ENCODE measurements at places on chromosomes 11 and 22.

DNA sequence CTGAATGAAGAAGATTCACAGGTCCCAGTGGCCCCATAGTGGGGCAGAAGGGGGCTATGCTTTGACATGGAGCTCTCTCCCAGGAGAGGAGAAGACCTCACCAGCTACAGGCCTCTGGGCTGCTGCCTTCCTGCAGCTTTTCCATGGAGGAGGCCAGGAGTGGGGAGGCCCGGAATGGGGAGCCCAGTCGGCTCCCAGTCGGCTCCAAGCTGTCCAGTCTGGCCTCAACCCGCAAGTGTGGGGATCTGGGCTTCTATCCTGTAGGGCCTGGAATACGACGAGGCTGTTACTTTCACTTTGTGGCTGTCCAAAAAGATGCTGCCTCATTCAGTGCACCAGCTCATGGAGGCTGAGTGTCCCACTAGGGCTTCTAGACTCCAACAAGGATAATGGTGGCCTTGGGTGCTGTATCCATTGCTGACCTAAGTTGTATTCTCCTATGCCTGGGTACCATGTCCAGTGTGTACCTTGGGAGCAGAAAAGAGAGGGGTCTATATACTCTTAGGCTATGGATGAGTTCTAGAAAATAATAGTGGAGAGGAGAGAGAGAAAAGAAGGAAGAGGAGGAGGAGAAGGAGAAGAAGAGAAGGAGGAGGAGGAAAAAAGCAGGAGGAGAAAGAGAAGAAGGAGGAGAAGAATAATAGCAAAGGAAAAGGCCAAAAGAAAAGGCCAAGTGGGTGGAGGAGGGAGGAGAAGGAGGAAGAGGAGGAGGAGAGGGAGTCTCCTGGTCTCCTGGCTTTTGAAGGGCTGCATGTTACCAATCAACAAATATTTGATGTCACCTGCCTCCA is 1.1 kb downstream of the MYO18B start:
- no peak for DNase-seq

- DNase-seq: no peak
These were observed 8.9 kb upstream of the SYT8 start for GRCh38 chr11:1825785-1826451.

- DNase-seq: no peak
These were observed 123.6 kb upstream of the MTNR1B start for GRCh38 chr11:92845805-92846204.

DNA sequence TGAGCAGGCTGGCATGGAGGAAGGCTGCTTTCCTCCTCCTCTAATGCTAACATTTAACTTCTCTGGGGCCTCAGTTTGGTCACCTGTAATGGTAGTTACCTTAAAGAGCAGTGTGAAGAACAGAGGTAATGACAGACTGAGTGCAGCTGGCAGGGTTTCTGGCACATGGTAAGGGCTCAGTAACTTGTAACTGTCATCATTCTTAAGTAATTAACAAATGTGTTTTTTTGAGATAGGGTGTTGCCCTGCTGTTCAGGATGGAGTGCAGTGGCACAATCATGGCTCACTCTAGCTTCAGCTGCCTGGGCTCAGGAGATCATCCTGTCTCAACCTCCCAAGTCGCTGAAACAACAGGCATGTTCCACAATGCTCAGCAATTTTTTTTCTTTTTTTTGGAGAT is 242.0 kb upstream of the SYN3 start:
- DNase-seq: no peak

DNA sequence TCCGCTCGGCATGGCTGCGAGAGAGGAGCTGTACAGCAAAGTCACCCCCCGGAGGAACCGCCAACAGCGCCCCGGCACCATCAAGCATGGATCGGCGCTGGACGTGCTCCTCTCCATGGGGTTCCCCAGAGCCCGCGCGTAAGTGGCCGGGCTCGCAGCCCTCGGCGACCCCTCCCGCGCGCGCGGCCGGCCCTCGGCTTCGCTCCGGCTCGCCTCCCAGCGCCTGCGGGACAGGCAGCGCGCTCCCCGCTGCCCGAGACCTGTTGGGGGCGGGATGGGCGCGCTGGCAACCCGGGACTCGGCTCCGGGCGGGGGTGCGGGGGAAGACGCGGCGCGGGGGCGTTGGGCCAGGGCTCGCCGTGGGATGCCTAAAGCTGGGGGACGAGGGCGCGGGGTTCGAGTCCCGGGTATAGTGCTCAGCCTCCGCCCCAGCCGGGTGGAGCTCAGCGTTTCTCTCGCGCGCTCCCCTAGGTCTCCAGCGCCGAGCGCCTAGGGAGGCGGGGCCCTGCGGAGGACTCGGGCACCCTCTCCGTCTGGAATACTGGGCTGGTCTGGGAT is 630 bp downstream of the UBASH3B start:
- no peak for DNase-seq

- no peak for DNase-seq
These were observed 109.3 kb upstream of the BMAL1 start for GRCh38 chr11:13168271-13168670.

DNA sequence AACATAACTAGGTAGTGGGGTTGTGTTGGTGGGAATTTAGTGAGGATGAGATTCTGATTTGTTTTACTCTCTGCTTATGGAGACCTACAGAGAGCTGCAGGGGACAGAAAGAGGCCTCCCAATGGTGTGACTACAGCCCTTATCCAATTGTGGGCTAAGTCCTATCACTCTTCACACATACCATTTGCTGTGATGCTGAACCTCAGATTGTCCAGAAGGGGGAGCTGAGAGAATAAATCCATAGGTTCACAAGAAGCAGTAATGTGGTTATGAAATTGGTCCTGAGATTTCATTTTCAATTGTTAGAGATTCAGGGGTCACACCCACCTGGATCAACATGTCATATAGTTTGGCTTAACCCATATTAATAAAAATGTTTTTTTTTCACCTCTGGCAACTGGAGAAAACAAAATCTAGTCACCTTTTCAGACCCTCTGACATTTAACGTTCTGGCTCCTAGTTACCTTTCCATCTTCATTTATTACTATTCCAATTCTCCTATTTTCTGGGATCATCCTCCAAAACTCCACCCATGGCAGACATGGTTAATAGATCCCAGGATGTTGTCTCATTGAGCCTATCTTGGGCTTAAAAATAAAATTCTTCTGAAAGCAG is 53.3 kb upstream of the PTPN5 start:
- DNase-seq: no peak

DNA sequence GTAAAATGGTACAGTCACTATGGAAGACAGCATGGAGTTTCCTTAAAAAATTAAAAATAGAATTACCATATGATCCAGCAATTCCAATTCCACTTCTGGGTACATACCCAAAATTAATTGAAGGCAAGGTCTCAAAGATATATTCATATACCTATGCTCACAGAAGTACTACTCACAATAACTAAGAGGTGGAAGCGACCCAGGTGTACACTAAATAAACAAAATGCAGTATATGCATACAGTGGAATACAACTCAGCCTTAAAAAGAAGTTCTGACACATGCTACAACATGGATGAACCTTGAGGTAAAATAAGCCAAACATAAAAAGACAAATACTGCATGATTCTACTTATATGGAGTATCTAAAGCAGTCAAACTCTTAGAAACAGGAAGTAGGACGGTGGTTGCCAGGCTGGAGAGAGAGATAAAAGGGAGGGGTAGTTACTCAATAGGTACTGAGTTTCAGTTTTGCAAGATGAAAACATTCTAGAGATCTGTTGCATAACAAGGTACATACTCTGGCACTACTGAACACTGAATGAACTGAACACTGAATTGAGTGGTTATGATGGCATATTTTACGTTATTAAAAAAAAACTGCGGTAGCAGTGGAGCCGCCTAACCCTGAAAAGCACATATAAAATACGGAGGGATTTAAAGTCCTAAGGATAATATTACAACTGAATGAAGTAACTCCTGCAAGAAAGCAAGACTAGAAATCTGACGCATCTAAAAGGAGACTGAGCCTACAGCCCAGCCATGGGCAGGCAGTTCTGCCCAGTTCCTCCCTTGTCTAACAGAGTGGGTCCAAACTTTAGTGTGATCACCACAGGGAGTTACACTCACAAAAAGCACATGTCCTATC is 12.8 kb downstream of the DGCR2 start:
- no peak for DNase-seq

- DNase-seq: no peak
These were observed 56.1 kb downstream of the ST14 start for GRCh38 chr11:130215531-130216220.

GRCh38 chr11:65792456-65792855 is 5.6 kb downstream of the OVOL1 start:
- DNase-seq: no peak

DNA sequence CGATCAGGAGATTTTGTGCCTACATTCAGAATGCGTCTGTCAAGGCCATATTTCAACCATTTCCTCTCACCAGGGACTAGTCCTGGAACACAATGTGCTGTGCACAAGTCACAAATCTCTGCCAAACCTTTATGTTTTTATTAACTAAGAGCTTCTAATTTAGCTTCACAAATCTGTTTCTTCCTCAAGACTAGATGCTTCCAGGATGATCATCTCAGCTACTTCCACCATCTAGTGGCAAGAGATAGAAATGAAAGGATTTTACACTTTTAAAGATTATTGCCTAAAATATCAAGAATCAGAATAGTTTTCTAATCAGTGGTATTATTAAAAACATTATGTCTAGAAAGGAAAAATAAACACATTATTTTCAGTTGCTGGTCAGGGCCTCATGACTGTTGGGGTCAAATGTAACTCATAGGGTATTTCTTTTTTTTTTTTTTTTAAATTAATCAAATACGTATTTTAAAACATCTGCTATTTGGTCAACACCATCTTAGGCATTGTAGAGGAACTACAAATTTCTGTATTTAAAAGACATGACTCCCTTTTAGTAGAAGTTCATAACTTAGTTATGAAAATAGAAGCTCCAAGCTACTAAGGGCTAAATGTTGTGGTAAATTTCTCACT is 1102.6 kb downstream of the DLG2 start:
- no peak for DNase-seq

GRCh38 chr11:76674517-76675400 is 4.2 kb upstream of the LRRC32 start:
- DNase-seq: no peak

- DNase-seq: no peak
These were observed 167.1 kb downstream of the C11orf91 start for GRCh38 chr11:33533386-33534052.

DNA sequence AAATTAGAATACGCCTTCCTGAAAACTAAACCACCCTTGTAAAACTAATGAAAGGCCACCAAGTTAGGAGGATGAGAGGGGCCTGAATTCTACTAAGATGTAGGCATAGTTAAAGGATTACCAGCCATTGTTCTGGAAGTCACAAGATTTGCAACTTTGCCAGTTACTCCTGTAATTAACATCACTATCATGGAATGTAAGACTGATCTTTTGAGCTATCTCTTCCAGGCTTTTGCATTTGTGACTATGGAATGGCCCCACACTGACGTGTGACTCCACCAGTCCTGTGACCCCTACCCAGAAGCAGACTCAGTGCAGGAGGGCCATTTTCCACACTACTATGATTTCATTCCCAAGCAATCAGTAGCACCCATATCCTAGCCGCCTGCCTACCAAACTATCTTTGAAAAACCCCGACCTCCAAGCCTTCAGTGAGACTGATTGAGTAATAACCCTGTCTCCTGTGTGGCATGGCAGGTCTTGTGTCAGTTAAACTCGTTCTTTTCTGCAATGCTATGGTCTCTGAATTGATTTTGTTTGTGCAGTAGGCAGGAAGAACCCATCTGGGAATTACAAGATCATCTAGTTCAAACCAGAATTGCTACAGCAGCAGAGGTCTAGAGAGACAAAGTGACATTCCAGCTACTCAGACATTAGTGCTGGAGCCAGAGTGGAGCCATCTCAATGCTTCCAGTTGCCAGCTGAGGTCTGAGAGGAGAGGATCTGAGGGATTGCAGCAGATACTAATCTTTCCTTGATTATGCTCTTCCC is 1.9 kb upstream of the CTSF start:
- DNase-seq: no peak

- DNase-seq: no peak
These were observed 127.7 kb upstream of the SESN3 start for GRCh38 chr11:95358511-95359340.

DNA sequence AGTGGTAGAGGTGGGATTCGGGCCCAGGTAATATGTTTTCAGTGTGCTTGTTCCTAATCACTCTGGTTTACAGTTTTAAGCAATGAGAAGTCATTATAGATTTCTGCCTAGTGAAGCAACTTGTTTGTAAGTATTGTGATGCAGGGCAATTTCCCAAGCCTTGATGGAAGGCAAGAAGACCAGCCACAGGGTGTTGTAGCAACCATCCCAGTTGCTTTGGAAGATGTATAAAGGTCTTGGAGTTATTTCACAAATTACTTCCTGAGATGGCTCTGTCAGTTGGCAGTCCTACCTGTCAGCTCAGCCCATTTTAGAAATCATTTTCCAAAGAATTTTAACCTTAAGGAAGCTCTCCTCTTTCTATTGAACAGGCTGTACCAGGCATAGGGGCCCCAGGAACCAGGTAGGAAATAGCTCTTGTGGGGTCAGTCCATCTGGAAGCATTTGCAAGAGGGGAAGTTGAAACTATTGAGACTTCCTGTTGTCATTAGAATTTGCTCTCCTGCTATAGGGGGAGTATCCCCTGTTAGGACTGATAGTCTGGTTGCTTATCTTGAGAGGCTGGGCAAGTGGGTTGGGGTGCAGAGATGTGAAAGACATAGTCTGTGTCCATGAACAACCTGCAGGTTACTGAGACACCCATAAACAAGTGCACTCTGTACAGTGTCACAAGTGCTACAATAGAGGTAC is 47.9 kb downstream of the STIM1 start:
- DNase-seq: no peak

DNA sequence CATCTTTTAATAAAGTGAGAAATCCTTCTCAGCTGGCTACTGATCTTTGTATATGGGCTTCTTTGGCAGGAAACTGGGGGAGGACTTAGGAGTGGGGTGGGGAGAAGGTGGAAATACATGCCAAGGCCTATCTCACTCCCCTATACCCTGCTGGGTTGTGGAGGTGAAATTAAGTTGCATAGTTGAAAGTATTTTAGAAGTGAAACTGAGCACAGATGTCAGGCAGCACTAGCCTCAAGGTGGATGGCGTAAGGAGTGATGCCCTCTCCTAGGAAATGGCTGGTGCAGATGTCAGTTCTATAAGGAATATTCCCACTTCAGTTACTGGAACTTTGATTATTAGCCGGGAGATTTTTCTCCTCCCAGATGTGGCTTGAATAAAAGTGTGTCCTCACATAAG is 46.3 kb downstream of the NNMT start:
- DNase-seq: no peak

DNA sequence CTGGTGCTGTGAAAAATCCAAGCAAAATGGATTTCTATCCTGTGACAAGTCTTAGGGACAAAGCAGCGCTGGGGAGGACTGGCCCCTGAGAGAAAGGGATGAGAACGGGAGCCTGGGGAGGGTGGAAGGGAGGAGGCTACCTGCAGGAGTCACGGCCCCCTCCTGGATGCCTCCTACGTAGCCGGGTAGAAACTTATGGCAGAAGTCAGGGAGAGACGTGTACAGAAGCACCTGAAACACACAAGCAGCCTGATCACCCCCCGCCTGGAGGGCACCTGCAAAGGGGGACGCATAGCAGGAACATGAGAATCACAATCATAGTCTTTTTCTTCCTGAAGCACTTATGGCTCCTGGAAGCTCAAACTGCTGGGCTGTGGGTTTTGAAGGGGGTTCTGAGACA is 6.1 kb downstream of the DHCR7 start:
- no peak for DNase-seq
